ENCODE measurements at places on chromosomes 6 and 20.
A peak's percentile ranks its signal among the peaks of the same experiment; 100 is the strongest.

- DNase-seq: no peak
Observed at GRCh38 chr6:29531668-29532067, 27.9 kb downstream of the UBD start.

- no peak for DNase-seq
Observed at GRCh38 chr6:136007345-136007744, 155.8 kb downstream of the PDE7B start.

DNA sequence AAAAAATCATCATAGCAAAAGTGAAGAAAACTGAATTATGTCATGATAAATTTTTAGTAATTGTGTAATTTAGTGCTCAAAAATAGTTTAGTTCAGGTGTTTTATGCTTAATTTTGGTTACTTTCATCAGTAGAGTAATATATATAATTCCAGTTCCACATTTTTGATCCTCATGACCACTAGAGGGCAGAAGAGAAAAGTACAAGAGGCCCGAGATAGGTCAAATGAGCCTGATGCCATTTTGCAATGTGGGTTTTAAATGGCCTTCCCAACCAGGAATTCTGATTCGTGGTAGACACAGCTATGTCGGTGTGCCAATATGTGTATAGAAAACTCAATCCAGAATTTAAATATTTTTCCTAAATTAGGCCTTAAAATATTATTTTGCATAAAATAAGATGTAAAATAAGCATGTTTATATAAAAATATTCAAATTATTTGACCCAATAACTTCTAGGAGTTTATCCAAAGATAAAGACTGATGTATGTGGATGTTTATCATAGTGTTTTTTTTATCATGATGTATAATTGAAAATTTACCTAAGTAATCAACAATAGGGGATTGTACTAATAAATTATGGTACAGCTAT, 159.7 kb upstream of the RPS6KA2 start:
- DNase-seq: peak; percentile 77

- DNase-seq: no peak
Observed at GRCh38 chr20:57429580-57430200, 38.5 kb downstream of the RBM38 start.

- no peak for DNase-seq
Observed at GRCh38 chr6:127439718-127440117, 19.5 kb downstream of the KIAA0408 start.

GRCh38 chr6:39876826-39877225, 57.4 kb downstream of the MOCS1 start:
- DNase-seq: no peak

DNA sequence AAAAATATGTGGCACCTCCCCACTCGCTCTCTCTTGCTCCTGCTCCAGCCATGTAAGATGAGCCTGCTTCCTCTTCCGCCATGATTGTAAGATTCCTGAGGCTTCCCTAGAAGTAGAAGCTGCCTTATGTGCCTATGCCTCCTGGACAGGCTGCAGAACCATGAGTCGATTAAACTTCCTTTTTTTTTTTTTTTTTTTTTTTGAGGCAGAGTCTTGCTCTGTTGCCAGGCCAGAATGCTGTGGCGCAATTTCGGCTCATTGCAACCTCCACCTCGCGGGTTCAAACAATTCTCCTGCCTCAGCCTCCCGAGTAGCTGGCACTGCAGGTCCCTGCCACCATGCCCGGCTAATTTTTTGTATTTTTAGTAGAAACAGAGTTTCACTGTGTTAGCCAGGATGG, 112.5 kb downstream of the FAM217A start:
- DNase-seq: no peak

DNA sequence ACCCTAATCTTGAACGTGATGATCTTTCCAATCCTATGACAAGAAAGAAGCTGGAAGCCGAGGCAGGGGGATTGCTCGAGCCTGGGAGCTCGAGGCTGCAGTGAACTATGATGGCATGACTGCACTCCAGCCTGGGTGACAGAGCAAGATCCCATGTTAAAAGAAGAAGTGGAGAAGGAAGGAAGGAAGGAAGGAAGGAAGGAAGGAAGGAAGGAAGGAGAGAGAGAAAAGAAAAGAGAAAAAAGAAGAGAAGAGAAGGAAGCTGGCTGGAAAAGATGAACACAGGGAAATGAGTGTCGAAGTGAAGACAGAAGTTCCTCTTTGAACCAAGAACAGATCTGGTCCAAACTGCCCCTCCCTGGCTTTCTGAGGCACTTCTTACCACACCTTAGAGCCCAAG, 136.0 kb upstream of the PRND start:
- no peak for DNase-seq

- DNase-seq: no peak
Observed at GRCh38 chr6:43149265-43149664, 21.8 kb upstream of the SRF start.

- peak; percentile 76 for DNase-seq
Observed at GRCh38 chr20:53829724-53830521, 236.3 kb upstream of the ZNF217 start.

DNA sequence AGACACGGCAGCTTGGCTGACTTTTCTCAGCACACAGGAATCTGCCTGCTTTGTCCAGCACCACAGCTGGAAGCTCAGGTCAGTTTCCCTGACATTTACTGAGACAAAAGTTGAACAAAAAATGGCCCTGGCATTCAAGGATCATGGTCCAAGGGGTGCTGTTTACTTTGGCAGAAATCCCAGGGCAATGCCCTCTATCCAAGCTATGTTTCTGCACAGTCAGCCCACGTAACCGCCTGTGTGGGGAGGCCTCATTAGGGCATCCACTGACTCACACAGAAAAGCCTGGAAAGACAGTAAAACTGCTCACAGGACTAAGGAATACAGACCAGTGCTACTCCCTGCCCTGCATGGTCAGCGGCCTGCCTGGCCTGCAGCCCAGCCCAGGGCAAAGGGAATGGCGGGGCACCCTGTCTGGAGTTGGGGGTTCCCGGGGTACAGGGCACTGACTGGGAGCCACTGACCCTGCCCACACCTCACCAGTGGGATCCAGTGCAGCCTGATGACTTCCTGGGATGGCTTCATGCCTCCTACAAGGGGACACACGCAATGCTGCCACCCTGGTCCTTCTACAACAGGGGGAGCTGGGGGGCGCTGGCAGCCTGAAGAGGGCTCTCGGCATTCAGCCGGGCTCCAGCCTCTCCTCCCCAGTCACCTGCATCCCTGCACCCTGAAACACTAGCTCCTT, 77.1 kb downstream of the NINL start:
- no peak for DNase-seq

GRCh38 chr6:37239526-37239925, 18.0 kb upstream of the TBC1D22B start:
- no peak for DNase-seq

- DNase-seq: no peak
Observed at GRCh38 chr6:170076466-170077165, 214.3 kb downstream of the DLL1 start.

GRCh38 chr6:11174242-11174611, 58.2 kb downstream of the NEDD9 start:
- no peak for DNase-seq

DNA sequence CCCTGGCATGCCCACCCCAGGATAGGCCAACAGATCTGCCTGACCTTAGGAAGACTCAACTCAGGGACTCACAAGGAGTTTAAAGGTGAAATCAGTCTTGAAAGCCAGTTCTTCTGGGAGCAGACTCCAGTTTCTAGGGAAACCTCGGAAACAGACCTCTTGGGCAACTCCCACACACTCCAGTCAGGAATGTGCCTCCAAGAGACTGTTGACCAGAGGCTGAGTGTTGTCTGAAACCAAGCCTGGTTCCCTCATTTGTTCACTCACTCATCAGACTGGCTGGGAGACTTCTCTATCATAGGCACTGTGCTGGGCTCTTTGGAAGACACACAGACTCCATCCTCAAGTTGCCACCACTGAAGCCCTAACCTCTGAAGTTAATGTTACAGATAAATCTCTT, 1.8 kb downstream of the TREM1 start:
- DNase-seq: no peak

DNA sequence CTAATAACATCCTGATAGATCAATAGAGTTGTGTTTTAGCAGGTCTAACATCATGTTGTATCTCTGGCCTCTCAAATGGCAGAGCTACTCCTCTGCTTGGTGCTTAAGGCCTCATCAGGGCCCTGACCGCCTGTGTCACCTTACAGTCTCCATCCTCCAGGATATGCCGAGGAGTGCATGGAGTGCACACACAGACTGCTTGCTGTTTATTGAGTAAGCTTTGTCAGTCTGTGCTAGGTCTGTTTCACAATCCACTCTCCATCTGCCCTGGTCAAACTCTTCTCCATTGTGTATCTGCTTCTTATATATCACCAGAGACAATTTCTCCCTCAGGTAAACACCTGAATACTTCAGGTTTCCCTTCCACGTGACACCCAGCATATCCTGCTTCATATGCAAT, 136.1 kb downstream of the SLC24A3 start:
- no peak for DNase-seq

DNA sequence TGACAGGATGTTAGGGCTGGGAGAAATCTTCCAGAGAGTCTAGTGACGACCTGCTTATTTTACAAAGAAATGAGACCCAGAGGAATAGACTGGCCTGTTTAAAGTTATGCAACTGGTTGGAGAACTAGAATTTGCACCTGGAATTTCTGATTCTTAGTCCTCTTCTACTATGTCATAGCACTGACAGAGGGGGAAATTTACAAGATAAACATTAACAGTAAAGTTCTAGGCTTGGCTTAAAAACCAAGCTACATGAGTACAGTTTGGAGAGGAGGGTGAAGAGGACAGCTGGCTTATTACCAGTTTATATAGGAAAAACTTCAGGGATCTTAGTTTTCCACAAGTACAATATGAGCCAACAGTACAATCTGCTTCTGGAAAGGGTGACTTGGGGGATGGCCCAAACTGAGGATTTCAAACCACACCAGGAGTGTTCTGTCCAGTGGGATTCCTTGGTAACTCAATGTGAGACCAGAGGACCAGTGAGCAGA, 269.6 kb downstream of the CD109 start:
- no peak for DNase-seq

DNA sequence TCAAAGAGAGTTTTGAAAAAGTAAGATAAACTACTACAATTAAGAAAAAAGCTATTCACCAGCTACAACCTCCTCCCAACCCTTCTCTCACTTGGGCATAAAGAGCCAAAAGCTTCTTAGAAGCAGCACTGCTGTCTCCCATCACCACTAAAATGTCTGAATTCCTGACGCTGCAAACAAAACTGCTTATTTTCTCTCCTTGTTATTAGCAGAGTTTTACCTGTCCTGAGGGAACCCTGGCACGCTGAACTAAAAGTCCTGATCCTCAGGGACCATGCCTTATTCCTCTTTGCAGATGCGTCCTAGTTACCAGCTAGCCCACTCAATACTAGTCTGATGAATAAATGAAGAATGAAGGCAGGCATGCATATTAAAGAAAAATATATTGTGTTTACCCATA, 1.1 kb downstream of the HACE1 start:
- peak; percentile 30 for DNase-seq

- DNase-seq: no peak
Observed at GRCh38 chr6:15773806-15774410, 111.1 kb upstream of the DTNBP1 start.

- DNase-seq: no peak
Observed at GRCh38 chr6:125844989-125845388, 54.2 kb downstream of the NCOA7 start.

Data from NAMALWA (cell line).